ENCODE measurements at places on chromosomes 2 and 18.

GRCh38 chr2:42068571-42069178 is 20.9 kb downstream of the PKDCC start:
- DNase-seq = no peak

DNA sequence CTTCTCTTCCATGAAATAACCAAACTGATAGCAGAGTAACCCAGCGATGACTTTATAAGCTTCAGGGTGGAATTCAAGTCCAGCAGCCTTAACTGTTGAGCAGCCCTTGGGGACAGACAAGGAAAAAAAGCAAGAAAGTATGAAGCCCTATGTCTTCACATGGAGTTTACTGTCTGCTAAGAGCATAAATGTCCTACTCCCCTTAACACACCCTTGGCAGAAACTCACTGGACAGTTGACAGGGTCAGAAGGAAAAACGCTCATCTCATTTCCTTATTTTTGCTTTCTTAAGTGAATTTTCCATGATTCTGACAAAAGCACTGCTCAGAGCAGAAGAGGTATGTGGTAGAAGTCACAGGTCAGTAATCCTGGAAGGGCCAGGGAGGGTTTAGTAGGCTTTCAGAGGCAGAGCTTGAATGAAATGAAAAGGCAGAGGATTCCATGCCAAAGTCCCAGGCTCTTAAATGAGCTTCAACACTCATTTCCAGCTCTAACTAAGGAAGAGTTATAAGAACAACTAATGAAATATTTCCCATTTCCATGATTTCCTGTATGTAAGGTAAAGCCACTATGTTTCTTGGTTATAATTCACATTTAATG is 683.3 kb upstream of the KLHL29 start:
- DNase-seq = no peak

- no peak for DNase-seq
These were observed 16.3 kb upstream of the KCNG2 start for GRCh38 chr18:79781331-79781941.

DNA sequence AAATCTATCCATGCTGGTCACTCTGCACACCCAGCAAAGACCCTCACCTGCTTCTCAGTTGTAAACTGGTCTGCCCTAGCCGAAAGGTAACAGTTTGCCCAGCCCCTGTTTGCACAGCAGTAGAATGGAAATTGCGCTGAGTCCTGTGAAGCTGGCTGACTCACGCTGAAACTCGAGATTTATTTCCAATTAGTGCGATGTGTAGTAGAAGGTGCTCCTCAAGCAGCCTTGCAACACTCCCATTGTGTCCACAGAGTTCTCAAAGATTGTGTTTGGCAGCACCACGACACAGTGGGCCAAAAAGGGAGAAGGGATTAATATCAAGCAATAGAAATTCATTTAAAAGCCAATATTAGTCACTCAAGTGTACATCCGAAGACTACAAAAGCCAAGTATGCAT is 21.7 kb upstream of the APCDD1 start:
- DNase-seq = no peak

GRCh38 chr2:58484221-58484620 is 243.1 kb upstream of the FANCL start:
- DNase-seq = no peak

DNA sequence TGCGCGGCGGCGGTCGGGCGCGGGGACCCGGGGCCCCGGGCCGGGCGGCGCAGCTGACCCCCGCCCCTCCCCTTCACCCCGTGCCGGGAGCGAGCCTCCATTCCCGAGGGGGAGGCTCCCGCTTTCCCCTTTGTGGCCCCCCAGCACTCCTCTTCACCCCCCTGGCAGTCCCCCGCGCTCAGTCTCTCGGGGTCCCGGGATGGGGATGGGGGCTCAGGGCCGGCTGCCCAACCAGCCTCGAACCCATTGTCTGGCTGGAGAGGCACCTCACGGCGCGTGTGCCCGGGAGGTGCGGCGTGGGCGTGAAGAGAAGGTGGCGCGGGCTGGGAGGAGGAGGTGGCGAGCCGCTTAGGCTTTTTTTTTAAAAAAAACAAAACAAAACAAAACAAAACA is 748 bp downstream of the FMNL2 start:
- DNase-seq = peak; percentile 65

GRCh38 chr18:4511166-4511565 is 56.1 kb upstream of the DLGAP1 start:
- DNase-seq = no peak

DNA sequence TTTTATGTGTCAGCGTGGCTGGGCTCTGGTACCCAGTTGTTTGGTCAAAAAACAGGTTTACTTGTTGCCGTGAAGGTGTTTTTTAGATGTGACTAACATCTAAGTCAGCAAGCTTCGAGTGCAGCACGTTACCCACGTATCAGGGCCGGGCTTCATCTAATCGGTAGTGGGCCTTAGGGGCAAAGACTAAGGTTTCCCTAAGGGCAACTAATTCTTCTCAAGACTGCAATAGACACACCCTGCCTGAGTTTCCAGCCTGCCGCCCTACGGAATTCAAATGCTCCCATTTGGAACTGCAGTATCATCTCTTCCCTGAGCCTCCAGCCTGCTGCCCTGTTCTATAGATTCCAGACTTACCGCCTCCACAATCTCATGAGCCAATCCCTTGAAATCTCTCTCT is 27.7 kb downstream of the FHL2 start:
- DNase-seq = no peak

DNA sequence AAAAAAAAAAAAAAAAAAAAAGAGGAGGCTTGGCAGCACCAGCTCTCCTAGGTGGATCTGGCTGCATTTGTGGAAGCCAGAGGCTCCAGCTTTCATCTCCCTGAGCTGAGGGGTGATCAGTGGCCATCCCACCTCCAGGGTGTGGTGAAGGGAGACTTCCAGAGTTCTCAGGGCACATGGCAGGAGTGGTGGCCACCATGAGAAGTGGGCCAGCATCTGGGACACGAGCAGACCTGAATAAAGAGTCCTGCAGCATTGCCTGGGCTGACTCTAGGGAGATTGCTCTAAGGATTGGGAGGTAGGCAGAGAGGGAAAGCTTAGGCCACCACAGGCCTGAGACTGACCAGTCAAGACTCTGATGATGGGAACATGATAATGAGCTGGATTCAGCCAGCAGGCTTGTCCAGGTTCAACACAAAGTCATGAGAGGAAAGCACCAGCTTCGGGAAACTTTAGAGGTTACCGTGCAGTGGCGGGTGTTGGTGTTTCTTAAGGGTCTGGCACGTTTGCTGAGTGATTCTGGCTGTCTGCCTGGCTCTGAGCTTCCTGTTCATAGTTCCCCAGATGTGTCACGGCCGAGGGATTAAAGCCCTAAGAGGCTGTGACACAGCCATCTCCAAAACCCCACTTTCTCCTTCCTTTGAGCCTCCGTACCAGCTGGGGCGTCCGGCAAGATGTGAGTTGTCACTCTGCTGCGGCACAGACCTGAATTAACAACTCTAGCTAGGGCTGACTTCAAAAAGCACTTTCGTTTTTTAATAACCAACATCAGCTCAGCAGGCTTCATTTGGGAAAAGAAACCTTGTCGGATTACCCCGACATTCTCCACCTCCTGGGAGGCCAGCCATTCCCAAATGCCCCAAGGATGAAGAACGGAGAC is 38.3 kb upstream of the IL1R1 start:
- DNase-seq = peak; percentile 30

DNA sequence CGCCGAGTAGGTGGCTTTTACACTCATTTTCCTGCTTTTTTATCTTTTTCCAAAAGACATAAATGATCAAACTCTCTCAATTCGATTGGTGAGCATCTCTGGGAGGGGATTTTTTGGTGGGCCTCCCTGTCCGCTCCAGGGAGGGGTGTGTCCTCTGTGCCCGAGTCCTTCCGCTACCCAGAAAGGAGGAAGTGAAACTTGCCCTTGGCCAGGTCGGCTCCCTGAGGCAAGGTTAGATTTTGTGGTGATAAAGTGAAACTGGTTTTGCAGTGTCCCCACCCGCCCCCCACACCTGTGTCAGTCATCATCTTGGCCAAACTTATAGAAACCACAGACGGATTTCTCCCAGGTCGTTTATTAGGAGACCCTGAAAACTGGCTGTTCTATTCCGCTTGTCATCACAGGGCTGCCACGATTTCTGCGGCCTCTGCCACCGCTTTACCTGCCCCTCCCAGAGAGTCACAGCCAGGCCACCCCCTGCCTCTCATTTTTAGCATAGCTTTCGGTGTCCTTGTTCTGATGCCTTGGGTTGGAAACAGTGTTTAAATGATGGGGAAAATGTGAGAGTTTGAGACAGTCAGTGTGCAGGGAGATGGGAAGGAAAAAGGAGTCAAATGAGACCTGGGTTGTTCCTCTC is 93.6 kb downstream of the SH3BP4 start:
- DNase-seq = no peak

DNA sequence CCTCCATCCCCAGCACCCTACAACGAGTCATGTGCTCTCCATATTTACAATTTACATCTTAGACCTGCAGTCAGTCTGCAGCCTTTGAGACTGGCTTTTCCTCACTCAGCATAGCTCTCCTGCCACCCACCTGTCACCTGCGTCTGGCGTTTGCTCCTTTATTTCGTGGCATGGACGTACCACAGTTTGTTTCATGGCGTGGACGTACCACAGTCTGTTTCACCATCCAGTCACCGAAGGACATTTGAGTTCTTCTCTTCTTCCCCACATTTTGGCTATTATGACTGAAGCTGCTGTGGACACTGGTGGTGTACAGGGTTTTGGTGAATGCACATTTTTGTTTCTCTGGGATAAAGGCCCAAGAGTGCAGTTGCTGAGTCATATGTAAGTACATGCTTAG is 141.8 kb upstream of the CTDP1 start:
- DNase-seq = no peak

GRCh38 chr2:185179743-185180142 is 558.9 kb upstream of the FSIP2 start:
- DNase-seq = no peak

- no peak for DNase-seq
These were observed 73.0 kb upstream of the GPR45 start for GRCh38 chr2:105168543-105168942.

DNA sequence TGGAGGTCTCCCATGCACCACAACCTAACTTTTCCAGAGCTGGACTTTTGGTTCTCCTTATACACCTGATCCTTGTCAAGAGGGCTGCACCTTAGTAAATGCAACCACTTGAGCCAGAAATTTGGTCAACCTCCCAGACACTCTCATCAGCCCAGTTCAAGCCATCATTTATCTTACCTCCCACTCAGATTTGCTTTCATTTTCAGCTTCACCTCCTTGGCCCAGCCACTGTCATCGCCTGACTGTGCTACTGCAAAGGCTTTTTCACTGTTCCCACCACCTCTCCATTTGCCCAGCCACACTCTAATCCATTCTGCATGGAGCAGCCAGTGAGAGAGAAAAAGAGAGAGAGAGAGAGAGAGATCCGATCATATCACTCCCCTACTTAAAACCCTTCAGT is 112.4 kb upstream of the DDX18 start:
- DNase-seq = no peak

- no peak for DNase-seq
These were observed 28.5 kb upstream of the RTTN start for GRCh38 chr18:70233974-70234373.

- DNase-seq = no peak
These were observed 119.0 kb upstream of the FN1 start for GRCh38 chr2:215554689-215555498.

- no peak for DNase-seq
These were observed 1145.7 kb upstream of the NXPH2 start for GRCh38 chr2:139925903-139926302.
